ENCODE measurements at places on chromosomes 11 and 22.

DNA sequence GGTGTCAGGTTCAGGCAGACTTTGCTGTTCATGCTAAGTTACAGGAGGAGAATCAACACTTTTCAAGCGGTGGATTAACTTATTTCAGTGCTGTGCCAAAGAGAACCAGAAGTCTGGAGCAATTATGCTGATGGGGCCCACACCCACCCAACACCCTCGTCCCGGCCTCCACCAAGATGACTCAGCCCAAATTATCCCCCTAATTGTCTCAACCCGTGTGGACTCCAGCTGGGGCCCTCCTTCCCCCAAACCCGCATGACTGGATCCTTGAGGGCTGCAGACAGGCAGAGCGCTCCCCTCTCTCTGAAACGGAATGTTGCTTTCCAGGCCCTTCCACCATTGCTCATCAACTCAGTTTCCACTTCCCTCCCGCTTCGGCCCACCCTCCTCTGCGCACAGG lies 34.6 kb upstream of the MN1 start:
- no peak for DNase-seq

GRCh38 chr11:119249671-119250010 lies 43.5 kb downstream of the CBL start:
- DNase-seq = no peak

GRCh38 chr11:61011229-61011870 lies 39.9 kb downstream of the CD6 start:
- DNase-seq = no peak

GRCh38 chr11:8333376-8333775 lies 69.7 kb upstream of the LMO1 start:
- no peak for DNase-seq

DNA sequence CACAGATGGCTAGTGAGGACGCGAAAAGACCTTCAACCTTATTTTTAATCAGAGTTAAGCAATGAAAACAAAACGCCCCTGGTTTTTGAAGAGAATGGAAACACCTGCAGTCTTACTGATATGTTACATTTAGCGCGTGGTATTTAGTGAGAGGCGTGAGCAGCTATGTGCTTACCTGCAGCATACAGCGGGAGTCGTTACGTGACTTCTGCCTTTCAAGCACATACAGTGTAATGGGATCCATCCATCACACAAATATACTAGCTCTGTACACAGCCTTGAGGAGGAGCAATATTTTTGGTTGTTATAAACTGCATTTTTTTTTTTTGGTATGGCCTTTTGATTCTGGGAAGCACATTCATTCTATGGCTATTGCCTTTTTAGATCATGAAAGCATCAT lies 5.5 kb downstream of the KRTAP5-2 start:
- no peak for DNase-seq

GRCh38 chr11:61919705-61920631 lies 2.6 kb upstream of the RAB3IL1 start:
- DNase-seq = no peak
